ENCODE measurements at places on chromosomes 13 and 19. TPM values are rescaled to one million over a fixed set of nuclear protein-coding genes. Genes with fewer than 3 reads are reported as not detected.

NEK5 gene
- 6.4 TPM for polyA plus RNA-seq

DNA sequence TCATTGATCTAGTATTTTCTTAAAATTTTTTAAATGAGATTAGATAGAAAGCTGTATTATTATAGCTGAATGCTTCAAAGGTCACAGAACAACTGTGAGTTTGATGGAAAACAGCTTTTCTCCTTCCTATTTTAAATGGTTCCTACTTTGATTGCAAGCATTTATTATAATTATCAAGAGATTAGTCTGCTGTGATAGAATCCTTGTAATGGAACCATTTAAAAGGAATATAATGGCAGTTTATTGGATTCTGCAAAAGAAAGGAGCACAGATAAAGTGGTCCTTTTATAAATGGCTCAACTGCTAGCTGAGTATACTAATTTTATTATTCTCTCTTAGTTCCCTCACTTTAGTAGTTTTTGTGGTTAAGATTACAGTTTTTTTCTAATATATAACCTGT, 87.0 kb downstream of the MAB21L1 start:
- no peak for DNase-seq

GRCh38 chr19:4965061-4965460, 3.9 kb upstream of the KDM4B start:
- no peak for DNase-seq

DNA sequence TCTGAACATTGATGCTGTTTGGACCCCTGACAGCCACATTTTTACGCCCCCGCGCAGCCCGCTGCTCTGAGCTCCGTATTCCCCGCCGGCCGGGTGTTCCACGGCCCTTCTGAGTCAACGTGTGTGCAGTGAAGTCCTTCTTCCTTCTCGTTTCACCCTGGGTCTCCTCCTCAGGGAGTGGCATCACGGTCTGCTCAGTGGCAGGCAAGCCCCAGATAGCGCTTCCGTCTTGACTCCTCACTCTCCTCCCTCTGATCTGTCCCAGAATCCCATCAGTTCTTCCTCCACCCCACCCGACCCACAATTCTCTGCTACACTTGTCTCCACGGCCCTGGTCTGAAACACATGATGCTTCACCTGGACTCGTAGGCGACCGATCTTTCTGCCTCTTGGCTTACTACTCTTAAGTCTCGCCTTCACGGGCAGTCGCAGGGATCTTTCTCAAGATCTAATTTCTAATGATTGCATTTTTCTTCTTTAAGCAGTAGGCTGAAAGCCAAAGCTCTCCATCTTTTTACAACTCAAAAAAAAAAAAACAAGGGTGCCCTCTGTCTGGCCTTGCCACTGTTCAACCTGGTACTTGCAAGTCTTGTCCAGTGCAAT, 33.9 kb downstream of the CCNE1 start:
- no peak for DNase-seq

TEX29 gene
- polyA plus RNA-seq = 0.36 TPM

GRCh38 chr19:31160336-31160926, 188.8 kb downstream of the TSHZ3 start:
- no peak for DNase-seq

DNA sequence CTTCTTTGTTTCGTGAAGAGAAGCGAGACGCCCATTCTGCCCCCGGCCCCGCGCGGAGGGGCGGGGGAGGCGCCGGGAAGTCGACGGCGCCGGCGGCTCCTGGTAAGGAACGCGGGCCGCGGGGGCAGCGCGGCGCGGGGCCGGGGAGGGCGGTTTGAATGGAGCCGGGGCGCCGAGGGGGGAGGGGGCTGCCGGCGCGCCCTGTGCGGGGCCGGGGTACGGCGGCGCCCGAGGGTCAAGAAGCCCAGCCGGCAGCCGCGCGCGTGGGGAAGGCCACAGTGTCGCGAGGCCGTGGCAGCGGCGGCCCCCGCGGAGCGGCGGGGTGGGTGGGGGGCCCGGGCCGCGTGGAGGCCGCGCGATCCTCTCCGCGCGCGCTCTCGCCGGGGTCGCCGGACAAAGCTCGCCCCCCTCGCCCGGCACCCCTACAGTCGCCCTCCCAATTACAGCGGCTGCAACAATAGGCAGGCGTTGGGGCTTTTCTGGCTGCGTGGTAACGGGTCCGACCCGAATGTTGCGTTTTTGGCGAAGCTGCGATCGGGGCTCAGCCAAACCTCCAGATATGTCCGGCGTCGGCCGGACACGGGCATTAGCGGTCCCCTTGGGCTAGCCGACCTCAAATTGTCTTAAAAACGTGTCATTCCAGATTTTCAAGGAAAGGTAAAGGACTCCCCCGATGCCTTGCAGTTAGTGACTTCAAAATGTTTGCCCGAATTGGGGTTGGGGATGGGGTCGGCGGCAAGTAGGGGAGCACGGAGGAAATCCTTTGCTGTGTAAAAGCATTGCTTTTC, 437 bp downstream of the SMARCA4 start:
- DNase-seq = no peak

DNA sequence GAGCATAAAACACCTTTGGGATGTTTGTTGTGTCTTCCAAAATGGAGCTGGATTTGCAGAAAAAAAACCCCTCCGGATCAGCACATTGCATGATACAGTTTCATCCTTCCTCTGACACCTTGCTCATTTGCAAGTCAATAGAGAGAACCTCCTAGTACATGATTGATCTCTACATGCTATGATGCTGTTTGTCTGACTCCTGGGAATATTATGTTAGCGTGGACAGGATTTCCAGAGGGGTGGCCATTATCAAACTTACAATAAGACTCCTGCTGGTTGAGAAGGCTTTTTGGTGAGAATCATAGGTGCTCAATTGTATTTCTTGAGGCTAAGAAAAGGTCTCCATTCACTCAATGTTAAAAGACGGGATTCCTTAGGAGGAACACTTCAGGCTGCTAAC, 75.9 kb upstream of the SCEL start:
- DNase-seq = no peak

- DNase-seq = no peak
These were observed 12.7 kb upstream of the KBTBD6 start for GRCh38 chr13:41145136-41145908.

TGFBR3L gene
- 1.0 TPM for polyA plus RNA-seq

DNA sequence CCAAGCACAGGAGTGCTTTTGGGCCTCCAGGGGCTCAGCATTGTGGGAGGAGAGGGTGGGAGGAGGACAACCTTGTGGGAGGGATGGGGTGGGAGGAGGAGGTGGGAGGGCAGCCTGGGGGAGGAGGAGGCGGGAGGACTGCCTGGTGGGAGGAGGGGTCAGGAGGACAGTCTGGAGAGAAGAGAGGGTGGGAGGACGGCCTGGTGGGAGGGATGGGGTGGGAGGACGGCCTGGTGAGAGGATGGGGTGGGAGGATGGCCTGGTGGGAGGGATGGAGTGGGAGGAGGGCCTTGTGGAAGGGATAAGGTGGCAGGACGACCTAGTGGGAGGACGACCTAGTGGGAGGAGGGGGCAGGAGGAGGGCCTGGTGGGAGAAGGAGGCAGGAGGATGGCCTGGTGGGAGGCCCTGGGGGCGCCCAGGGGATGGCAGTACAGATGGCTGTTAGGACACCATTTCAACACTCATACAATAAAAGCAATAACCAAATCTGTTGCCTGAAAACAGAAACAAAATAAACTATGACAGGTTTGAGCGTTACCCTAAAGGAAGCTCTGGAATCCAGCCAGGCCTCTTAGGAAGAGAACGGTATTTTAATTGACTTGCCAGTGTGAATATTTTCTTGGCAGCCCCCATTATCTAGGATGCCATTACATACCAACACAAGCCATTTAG, 63.7 kb downstream of the CRYL1 start:
- no peak for DNase-seq
